ENCODE measurements at places on chromosomes 5 and 9.

DNA sequence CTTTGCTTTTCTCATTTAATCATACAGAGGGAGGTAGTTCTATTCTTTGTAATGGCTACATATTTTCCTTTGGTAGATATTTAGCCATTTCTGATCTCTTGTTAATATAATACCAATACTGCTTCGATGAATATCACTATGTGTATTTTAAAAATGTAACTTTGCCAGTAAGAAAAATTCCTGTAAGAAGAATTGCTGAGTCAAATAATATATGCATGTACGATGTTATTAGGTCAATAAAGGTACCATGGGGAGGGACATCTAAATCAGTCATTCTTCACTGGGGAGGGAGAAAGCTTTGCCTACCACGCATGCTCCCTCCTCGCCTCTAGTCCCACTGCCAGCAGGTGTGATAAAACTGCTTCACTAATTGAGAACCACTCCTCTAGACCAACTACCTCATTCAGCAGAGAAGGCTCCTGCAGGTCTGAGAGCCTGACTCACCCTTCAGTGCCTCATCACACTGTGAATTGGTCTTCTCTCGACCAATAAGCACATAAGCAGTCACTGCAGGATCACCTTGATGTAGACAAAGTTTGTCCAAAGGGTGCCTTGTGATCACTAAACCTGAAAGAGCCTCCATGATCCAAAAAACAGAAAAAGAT, 56.1 kb upstream of the TBCA start:
- DNase-seq, result peak; percentile 17

- no peak for DNase-seq
These were observed 774.3 kb downstream of the KCTD16 start for GRCh38 chr5:144944936-144945335.

GRCh38 chr9:131848570-131849160, 108.8 kb upstream of the RAPGEF1 start:
- DNase-seq, result no peak

- peak; percentile 62 for DNase-seq
These were observed 3.0 kb downstream of the GOLM1 start for GRCh38 chr9:86096386-86096785.

DNA sequence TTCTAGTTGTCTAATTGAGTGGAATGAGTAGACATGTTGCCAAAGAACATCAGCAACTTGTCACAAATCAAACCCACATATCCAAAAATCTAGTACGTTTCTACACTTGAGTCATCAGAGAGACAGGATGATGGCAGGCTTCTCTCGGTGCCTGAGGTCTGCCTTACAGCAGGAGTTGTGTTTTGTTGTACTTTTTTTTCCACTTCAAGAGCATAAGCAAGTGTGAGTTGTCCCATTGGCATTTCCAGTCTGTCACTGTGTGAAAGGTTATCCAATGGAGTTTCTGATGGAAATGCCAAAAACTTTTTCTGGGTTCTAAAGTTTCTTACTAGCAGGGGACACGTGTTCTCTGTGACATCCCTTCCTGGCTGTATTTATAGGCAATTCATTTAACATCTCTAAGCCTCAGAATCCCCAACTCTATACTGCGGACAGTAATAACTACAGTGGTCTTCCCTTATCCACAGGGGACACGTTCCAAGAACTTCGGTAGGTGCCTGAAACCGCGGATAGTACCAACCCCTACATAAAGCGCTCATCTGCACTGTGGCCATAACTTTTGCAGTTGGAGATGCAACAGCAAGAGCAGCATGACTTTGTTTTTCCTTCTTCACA, 246.5 kb downstream of the SYK start:
- DNase-seq, result peak; percentile 85

DNA sequence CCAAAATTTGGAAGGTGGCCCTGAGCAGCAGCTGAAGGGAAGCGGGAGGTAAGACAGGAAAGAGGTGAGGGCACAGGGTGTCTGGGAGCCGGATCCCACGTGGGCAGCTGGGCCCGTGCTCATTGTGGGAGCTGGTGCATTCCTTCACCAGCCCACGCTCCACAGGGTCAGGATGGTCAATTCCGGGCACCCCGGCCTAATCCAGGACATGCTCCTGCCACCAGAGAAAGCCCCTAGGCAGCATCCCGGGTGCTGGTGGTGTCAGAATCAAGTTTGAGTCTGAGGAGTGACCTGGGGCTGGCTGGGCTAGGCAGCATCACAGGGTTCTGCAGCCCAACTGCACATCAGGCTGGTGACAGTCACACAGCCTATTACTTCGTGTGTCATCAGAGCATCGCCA, 7.1 kb upstream of the PDCD6 start:
- DNase-seq, result no peak

- DNase-seq, result no peak
These were observed 129.9 kb upstream of the RPS23 start for GRCh38 chr5:82408033-82408432.

- DNase-seq, result peak; percentile 13
These were observed 48.9 kb downstream of the JMY start for GRCh38 chr5:79284846-79285245.

- DNase-seq, result peak; percentile 75
These were observed 286.0 kb upstream of the TUSC1 start for GRCh38 chr9:25964239-25964638.

DNA sequence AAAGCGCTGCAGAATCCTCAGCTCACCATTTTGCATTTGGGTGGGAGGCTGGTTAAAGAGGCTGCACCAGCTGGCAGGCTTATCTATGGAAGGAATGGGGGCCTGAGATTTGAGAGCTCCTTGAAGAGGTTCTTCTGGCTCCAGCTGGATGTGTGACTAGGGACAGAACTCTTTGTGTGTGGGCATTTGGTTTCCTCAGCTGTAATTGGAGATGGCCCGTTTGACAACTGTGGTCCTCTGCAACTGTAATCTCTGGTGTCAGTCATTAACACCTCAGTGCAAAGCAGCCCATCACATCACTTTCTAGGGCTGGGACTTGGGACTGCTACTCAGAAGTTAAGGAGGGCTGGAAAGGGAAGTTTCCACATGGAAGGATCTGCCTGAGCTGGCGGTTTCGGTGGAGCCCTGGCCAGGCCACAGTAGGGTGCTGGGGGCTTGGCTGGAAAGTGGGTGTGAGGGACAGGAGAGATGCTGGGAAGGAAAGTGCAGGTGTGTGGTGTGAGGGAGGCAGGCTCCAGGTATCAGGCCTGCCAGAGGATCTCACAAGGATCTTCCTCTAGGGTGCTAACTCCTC, 193.8 kb downstream of the GADD45G start:
- DNase-seq, result no peak

GRCh38 chr5:4348919-4349318, 753.3 kb downstream of the IRX1 start:
- no peak for DNase-seq

All from ELR (cell line).